Hematopoietic multipotent progenitor cell (in vitro differentiated cells): ENCODE measurements at places on chromosomes 13 and 19.

DNA sequence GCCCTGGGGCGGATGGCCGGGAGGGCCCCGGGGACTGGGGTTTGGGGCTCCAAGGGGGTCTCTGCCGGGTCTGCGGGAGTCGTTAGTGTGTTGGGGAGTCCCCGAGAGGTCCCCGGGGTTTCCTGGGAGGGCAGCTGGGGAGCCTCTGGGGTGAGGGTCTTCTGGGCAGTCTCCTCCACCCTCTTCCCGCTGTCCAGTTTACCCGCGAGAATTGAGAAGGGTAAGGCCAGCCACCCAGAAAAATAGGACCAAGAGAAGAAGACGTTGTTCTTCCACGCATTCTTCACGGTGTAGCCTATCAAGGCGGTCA, 1.0 kb upstream of the ETFB start:
- DNase-seq: no peak

DNA sequence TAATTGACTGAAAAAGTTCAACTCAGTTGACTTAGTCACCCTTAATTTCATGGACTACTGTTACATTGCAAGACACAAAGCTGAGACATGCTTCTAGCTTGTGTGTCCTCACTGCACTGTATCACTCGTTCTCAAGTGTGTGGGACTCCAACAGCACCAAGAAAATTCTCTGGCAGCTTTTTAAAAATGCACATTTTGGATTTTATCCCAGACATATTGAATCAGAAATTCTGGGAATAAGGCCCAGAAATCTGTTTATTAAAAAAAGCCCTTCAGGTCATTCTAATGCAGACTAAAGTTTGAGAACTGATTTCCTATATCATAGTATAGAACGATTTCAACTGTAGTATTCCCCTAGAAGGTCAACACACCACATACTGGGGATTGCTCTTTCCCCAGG, 1485.3 kb downstream of the PCDH9 start:
- no peak for DNase-seq

DNA sequence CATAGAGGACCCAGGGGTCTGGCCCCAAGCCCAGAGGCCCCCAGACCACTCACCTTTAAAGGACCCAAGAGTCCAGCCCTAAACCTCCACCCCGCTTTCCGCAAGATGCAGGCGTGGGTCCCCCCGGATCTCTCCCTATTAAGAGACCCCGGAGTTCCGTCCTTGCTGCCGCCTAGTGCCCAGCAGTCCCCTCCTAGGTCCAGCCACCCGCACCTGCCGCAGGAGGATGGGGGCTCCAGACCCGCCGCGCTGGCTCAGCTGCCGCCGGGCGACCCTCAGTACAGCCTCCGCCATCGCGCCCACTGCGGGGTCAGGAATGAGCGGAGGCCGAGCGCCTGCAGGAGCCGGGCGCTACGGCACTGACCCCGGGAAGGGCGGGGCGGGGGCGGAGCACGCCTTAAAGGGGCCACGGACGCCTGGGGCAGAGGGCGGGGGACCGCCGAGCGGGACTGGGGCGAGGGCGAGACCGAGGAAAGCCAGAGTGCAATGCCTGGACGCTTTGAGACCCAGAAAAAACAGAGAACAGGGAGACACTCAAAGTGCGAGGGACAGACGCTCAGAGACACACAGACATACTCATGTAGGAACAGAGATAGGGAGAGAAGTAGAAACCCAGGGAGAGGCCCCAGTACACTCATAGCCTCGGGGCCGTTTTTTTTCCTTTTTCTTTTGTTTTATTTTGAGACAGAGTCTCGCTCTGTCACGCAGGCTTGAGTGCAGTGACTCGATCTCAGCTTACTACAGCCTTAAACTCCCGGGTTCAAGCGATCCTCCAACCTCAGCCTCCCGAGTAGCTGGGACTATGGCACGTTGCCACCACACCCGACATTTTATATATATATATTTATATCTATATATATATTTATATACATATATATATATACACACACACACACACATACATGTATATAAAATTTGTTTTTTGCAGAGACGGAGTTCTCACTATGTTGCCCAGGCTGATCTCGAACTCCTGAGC, at the start of gene ETHE1:
TSS of gene ETHE1 (minus strand) at position 318 of the 976 bp plus-strand sequence. CDS start at position 294, 24 bp downstream.
- no peak for DNase-seq

DNA sequence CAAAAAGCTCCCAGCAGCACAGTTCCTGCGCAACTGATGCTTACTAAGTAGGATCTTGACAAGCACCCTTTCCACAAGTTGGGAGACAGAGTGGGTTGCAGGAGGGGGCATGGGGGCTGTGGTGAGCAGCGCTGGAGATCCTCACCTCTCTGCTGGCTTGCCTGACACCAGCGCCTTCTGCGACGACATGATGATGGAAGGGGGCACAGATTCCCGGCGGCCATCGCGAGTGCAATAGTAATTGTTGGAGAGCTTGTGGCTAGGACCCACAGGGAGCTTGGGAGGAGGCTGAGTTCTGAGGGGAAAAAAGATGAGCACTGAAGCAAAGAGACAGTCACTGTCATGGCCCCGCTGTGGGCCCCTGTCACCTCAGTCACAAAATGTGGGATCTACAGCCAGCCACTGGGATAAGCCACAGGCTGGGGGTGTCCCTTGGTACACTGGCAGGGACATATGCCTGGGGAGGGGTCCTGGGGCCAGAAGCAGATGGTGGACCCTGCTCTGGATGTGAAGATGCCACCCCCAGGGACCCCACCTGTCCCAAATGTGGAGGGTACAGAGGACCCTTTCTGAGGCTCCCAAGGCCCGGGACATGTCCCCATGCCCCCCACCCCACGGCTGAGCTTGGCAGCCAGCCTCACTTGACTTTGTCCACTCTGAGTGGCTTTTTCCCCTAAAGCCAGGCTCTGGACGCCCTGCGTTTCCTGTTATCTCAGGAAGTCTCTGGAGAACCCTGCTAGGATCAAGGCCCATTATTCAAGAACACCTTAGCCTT, 4.6 kb downstream of the NDUFA7 start:
- no peak for DNase-seq

GRCh38 chr19:33343301-33343700, 30.2 kb upstream of the CEBPG start:
- DNase-seq: no peak

DNA sequence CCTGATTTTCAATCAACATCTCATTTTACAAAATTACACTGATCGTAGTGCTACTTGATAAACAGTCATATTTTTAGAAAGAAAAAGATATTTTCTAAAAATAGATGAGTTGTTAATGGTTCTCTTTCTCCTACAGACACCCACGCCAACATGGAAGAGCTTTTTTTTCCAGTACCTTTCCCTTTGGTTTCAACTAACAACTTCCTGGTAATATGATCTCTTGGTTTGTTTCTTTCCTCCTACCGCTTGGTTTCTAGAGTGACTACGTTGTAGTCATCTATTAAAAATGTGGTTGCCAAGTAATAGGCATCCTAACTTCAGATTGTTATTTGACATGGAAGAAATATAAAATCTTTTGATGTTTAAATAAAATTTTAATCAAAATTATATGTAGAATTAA, 189.0 kb downstream of the LACC1 start:
- DNase-seq: no peak

DNA sequence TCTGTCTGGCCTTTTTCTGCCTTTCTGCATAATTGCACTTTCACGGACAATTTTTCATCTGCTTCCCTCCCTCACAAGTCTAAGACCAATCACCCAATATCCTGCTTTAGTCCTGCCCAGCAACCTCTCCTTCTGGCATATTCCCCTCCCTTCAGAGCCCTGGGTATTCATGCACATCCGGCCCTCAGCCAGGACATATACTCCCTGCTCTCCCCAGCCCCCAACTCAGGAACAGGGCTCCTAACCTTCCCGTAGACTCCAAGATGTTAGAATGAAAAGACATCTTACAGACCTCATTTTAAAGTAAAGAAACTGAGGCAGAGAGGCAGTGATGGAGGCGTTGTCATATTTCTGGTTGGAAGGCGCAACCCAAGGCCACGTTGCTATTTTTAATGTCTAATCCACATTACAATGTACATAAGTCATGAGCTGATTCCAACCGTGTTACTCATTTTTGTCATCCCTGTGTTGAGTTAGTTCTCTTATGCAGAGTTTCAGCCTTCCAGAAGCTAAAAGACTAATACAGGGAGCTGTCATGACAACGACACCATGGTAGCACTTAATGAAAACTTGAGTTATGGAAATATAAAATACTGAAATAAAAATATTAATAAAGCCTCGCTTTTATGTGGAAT, 209.2 kb downstream of the TSHZ3 start:
- no peak for DNase-seq

DNA sequence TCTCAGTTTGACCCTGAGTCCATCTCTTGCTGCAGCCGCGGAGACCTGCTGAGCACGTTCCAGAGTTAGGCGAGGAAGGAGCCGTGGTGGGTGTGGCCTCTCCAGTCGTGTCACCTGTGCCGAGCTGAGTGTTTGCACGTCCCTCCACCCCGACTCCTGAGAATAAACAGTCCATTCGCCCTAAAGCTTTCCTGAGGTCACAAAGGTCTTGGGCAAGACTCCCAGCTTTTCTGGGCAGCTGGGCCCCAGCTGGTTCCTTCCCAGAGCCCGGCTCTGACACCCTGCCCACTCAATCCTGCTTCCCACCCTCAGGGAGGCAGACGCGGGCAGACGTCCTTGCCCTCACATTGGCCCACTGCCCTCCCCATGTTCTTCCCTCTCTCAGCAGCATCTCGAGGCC, 142.2 kb downstream of the KCTD15 start:
- DNase-seq: no peak

GRCh38 chr13:57409121-57409520, 222.4 kb upstream of the PCDH17 start:
- no peak for DNase-seq

GRCh38 chr19:36707134-36707533, 19.7 kb downstream of the ZNF567 start:
- no peak for DNase-seq

GRCh38 chr19:12727745-12728433, 4.2 kb upstream of the TNPO2 start:
- no peak for DNase-seq

DNA sequence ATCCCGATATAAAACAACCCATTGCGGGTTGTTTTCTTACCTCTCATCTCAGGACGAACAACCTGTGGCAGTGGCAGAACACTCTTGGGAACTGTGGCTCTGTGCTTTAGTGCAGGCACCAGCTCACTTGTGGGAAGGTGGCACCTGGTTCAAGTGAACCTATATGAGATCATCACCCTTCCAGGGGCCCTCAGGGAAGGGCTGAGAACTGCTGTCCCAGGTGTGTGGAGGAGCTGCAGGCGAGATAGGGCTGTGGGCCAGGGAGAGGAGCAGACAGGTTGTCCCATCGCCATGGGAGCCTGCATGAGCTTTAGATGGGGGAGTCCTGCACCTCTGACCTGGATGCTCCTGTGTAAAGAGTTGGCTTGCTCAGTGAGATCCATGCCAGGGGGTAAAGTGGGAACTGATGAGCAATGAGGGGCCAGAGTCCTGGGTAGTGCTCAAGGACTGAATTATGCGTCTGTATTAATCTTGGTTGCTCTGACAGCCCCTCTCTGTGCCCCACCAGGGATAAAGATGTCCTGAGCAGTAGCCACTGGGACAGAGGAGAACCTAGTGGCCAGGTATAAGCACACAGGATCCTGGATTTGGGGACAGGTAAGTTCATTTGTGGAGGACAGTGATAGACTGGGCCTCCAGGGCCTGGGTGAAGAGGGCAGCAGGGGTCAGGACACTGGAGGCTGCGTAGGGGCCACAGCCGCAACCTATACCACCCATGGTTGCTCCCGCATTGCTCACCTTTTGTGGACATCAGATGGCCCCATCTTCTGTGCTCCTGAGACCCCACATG, 8.7 kb downstream of the CEACAM4 start:
- no peak for DNase-seq

DNA sequence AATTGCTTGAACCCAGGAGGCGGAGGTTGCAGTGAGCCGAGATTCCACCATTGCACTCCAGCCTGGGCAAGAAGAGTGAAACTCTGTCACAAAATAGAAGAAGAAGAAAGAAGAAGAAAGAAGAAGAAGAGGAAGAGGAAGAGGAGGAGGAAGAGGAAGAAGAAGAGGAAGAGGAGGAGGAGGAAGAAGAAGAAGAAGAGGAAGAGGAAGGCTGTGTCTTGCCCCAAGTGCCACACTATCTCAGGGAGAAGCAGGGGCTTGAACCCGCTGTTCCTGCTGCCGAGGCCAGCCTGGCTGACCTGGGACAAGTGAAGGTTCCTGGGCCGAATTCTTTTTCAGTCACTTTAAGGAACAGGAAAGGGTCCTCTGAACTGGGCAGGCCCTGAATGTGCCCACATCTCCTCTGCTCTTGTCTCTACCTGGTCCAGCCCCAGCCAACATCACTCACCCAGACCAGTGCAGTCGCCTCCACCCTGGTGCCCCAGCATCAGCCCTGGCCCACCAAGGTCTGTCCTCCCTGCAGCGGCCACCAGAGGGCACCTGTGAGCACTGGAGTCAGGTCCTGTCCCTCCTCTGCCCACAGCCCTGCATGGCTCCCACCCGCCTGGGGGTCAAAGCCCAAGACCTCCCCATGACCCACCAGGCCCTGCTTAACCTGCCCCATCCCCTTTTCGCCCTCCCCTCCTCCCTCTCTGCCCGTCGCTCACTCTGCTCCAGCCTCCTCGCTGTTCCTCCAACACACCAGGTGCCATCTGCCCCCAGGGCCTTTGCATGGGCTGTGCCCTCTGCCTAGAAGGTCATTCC, 20.0 kb downstream of the TICAM1 start:
- DNase-seq: peak; percentile 71

DNA sequence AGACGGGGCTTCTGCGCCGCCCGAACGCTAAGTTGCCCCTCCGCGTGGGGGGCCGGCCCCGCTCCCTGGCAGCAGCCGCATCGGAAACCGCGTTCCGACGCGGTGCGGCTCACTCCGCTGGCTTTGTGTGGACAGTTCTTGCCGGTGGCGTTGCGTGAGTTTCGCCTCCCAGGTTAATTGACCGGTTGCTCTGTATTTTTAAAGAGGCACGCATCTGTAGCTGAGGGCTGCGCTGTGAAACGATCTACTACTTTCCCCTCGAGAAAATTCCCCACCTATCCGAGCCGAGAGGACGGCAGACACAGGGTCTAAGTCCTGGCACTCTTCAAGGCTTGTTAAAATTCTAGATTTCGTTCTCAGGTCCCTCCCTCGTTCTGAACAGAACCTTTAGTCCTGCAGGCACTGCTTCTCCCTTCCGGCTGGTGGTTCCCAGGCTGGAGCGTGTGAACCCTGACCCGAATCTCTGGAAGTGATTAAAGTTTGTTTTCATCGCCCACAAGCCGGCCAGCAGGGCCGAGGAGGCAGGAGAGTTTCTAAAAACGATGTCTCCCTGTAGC, 933 bp downstream of the ARHGEF7 start:
- DNase-seq: peak; percentile 17

- DNase-seq: no peak
Observed at GRCh38 chr19:2171349-2172145, 7.8 kb downstream of the DOT1L start.

GRCh38 chr13:109026266-109026665, 396.9 kb downstream of the MYO16 start:
- DNase-seq: no peak

DNA sequence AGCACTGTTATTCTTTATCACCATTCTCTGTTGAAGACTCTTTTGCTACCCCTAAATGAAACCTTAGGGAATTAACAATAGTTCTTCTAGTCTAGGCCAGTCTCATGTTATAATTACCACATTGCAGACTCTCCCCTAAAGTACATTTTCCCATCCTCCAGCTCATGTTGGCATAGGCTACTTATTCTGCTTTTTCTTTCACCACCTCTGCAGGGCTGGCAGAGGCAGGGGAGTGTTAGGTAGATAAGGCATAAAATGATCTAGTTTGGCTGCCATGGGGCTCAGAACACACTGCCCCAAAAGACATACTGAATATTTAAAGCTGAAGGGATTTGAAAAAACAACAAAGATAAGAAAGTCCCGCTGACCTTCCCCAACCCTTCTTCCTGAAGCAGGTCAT, 82.7 kb upstream of the RFC3 start:
- no peak for DNase-seq

GRCh38 chr13:23778879-23779278, 110.3 kb downstream of the MIPEP start:
- DNase-seq: no peak
